ENCODE measurements at places on chromosomes 2 and 18. TPM values are rescaled to one million over a fixed set of nuclear protein-coding genes. Genes with fewer than 3 reads are reported as not detected.
A peak's percentile ranks its signal among the peaks of the same experiment; 100 is the strongest.

GRCh38 chr2:170189757-170190156, 11.8 kb downstream of the MYO3B start:
- no peak for DNase-seq

GRCh38 chr2:126614524-126615227, 41.3 kb upstream of the GYPC start:
- peak; percentile 52 for DNase-seq

DNA sequence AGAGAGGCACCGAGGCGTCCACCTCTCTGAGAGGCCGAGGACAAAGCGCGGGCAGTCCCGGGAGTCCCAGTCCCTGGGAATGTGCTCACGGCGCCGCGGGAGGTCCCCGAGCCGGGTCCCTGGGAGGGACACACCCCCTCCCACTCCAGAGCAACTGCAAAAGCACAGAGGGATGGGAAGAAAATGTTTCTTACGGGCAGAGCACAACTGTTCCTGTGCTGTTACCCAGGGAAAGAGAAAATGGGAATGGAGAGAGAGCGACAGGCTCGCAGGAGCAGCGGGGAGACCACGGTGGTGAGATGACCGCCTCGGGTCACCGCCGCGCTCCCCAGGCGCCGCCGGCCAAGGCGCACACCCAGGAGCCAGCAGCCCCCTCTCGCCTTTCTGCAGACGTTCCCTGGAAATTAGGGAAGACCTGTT, 1.2 kb upstream of the BCL11A start:
- DNase-seq: no peak

- DNase-seq: no peak
Observed at GRCh38 chr2:196205011-196205766, 33.8 kb upstream of the STK17B start.

GRCh38 chr2:222364285-222364895, 60.0 kb upstream of the SGPP2 start:
- DNase-seq: peak; percentile 62

DNA sequence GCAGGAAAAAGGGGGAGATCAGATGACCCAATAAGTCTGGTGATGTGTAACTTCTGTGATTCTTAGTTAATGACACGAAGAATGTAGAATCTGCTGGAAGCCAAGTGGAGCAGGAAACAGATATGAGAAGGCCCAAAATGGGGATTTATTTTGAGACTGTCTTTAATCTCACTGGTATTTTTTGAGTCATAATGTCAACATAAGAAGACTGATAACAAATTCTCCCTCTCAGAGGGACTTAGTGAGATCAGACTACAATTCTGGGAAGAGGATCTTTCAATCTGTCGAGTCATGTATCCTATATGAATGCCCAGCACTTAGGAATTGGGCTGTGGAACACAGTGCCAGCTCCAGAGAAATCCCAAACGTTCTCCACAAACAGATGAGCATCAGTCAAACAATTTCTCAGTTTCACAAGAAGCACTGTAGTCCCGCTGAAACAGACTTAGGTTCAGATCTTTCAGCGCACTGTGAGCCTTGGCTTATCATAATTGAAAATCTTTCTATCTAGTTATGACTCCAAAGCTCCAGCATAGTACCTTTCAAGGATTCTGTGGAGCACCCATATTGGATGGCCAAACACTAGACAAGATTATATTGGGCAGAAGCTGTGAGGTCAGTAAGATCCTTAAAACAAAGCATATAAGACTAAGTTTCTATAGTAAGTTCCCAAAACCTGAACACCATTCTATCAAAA, 738.2 kb downstream of the LRP1B start:
- peak; percentile 90 for DNase-seq

DNA sequence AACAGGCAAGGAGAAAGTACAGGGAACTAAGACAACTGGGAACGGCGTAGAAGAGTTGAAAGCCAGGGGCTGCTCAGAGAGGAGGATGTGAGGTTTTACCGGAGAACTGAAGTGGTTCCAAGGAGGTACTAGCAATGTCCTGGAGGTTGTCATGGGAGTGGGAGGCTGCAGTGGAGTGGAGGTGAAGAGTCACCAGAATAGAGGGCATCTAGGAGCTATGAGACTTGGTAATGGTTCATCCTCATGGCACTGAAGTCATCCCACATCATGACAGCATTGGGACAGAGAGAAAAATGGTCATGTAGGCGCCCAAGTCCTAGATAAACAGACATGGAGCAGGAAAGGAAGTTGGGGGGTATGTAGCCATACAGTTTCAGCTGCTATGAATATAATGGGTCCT, 26.3 kb downstream of the MRPL33 start:
- no peak for DNase-seq

GRCh38 chr18:10450986-10451385, 3.4 kb upstream of the APCDD1 start:
- no peak for DNase-seq

- no peak for DNase-seq
Observed at GRCh38 chr18:78582181-78582709, 397.4 kb upstream of the SALL3 start.

- no peak for DNase-seq
Observed at GRCh38 chr2:221235941-221236340, 336.2 kb downstream of the EPHA4 start.

- DNase-seq: no peak
Observed at GRCh38 chr18:7298149-7298548, 67.3 kb downstream of the LRRC30 start.

- DNase-seq: no peak
Observed at GRCh38 chr18:75915941-75916623, 488.6 kb upstream of the SMIM21 start.

DNA sequence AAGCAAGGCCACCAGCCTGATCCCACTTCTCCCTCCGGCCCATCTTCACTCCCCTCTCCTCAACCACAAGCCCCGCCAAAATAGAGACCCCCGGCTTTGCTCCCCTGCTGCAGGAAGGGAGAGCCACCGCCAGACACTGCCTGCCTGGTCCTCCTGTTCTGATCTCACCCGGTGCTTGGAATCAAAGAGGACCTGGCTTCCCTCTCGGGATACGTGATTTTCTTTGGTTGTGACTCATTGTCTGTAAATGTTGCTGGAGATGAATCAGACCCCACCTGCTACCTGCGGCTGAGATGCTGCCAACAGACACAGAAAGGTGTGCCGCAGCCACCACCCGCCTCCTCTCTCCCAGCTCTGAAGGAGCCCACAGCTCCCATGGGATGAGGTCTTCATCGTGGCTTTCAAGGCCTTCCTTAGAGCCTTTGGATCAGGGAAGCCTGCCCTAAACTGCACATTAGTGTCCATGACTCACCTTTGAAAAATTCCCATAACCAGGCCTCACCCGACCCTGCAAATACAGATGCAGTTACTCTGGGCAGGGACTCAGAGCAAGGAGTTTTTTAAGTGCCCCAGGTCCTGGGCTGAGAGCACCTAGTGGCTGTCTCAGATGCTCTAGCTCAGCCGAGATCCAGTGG, 79.4 kb upstream of the ZNF532 start:
- peak; percentile 85 for DNase-seq

- DNase-seq: no peak
Observed at GRCh38 chr2:164221473-164221872, 399.8 kb downstream of the GRB14 start.

DNA sequence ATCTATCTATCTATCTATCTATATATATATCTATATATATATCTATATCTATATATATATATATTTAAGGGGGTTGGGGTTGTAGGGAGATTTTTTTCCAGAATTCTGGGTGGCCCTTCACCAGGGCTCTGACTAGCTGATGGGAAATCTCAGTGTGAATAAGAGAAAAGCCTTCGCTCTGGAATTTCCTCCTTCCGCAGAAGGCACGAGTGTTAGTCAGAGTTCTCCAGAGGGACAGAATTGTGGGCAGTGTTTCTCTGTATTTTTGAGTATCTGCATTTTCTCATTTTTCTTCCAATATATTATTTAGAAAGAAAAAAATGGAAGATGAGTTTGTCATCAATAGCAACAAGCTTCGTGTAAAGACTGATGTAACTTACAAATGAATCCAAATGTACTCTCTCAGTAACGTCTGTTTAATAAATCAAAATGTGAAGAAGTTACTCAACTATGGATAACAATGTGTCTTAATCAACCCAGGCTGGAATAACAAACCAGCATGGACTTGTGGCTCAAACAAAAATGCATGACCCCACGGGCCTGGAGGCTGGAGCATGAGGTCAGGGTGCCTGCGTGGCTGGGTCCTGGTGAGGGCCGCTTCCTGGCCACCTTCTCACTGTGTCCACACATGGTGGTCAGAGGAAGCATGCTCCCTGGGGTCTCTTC, 10.6 kb upstream of the SNTG2 start:
- DNase-seq: peak; percentile 19

DNA sequence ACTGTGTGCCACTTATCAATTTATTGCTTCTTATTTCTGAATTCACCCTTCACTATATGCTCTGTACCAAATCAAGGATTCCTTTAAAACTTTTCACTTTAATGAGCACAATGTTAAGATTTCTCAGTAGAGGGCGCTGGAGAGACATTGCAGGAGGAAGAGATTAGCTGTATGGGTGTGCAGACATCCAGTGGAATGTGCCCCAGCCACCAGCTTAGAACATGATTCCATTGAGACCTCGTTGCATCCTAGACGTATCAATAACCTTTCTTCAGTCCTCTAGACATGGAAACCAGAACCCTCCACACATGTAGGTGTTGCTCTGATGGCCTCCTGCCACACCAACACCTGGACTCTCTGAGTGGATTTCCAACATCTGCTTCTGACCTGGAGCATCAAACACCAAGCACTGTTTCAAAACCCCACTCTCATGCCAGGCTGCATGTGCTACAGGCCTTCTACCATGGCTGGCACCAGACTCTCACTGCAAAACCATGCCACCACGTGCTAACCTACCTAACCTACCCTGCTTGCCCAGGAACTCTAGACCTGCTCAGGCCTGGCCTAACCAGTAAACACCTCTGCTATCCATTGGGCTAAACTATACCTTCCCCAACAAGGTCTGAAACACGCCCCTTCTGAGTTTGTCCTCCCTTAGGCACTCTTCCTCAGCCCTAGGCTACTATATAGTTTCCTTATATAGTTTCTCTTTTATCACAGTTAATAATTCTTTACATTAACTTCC, 633.2 kb upstream of the PKDCC start:
- DNase-seq: peak; percentile 50

DNA sequence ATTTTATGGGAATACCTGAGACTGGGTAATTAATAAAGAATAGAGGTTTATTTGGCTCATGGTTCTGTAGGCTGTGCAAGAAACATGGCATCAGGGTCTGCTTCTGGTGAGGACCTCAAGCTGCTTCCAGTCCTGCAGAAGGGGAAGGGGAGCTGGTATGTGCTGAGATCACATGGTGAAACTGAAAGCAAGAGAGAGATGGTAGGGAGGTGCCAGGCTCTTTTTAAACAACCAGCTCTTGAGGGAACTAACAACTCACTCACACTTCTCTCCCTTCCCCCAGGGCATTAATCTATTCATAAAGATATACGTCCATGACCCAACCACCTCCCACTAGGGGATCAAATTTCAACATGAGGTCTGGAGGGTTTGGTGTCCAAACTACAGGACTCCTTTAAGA, 40.1 kb downstream of the AGPS start:
- DNase-seq: no peak

DNA sequence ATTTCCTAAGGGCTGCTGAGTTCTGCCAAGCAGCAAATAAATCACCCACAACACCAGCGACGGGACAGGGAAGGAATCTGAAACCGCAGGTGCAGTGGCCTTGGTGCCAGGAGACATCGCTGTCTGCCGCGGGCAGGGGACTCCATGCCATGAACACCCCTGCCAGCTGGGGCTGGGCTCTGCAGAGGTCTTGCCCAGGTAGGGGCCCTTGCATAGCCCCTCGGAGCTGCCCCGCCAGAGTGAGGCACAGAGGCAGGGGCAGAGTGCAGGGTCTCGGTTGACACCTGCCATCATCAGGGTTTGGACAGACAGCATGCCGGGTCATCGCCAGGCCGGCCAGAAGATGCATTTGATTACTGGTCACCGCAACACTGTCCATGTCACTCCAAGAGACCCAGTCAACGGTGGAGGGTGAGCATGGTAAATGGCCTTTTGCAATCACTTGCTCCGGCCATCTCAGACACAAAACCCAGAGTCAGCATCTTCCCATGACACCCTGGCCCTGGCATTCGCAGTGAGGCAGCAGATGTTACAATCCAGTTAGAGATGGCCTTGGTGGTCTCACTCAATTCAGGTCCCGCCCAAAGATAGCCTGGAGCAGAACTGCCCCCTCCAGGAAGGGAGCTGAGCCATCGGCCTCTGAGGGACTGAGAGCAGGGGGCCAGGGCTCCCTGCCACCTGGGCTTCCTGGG, 255.4 kb downstream of the NDUFA10 start:
- DNase-seq: no peak

GRCh38 chr2:112674229-112674628, 28.5 kb downstream of the SLC20A1 start:
- peak; percentile 56 for DNase-seq

DNA sequence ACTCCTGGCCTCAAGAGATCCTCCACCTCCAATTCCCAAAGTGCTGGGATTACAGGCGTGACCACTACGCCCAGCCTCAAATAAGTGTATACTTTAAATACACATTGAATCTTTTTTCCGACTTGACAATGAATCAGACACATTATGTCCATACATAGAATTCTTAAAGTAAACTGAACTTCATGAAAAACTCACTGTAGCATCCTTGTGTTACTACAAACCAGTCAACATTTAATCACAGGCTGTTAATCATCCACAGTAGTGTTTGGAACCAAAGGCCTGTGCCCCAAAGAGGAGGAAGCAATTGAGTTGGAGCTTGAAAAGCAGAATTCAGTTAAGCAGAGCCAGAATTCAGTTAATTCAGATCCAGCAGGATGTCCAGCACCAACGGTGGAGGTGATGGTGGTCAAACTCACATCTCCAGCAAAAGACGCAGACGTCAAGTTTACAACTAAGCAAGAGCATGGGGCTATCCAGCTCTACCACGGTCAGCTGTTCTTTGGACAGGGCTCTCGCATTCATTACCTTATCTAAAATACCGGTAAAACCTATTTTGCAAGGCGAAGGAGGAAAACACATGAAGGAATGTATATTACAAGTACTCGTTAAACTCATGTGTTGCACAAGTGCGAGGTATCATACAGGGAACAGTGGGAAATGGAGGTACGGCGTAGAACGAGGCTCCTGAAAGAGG, 1.2 kb downstream of the SLC39A6 start:
- peak; percentile 27 for DNase-seq

DNA sequence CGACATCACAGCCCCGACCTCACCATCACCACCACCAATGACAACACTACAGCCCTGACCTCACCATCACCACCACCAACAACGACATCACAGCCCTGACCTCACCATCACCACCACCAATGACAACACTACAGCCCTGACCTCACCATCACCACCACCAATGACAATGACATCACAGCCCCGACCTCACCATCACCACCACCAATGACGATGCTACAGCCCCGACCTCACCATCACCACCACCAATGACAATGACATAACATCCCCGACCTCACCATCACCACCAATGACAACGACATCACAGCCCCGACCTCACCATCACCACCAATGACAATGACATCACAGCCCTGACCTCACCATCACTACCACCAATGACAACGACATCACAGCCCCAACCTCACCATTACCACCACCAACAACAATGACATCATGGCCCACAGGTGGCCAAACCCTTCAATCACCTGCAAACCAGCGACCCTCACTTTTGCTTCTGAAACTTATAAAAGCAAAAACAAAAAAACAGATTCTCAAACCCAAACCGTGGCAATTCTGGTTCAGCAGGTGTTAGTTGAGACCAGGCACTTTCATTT, 70.7 kb upstream of the TMEM18 start:
- DNase-seq: no peak

The CCDC138 gene
- 8.5 TPM for total RNA-seq

The ANKRD12 gene
- total RNA-seq: 35.3 TPM

The TFPI gene
- 72.5 TPM for total RNA-seq

The PTPRN gene
- total RNA-seq: 1.8 TPM

The TMEM237 gene
- 62.8 TPM for total RNA-seq

The NLRC4 gene
- not detected for total RNA-seq

The ALPP gene
- total RNA-seq: not detected

The MTX2 gene
- total RNA-seq: 18.3 TPM

The ERBB4 gene
- total RNA-seq: 0.16 TPM
